ENCODE measurements at places on chromosomes 7 and 10.

DNA sequence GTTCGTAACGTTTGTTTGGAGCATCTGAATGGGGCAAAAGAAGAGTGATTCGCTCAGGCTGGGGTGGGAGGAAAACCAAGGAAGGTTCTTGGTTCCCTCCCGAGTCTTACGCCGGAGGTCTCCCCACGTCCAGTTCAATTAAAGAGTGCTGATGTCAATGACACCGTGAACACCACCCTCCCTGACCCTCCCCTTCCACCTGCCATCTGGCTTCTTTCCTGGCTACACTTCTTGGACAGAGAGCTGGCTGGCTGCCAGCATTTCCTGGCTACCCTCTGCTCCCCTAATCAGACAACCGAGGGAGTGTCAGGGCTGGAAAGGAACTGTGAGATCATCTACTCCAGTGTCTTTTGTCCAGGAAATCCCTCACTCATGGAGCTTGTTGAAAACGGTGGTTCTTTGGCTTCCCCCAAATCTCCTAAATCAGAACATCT lies 24.1 kb upstream of the FFAR4 start:
- no peak overlapping the region for H3K27ac ChIP-seq
- H3K27me3 ChIP-seq: no peaks in the 10 kb centered on the region
- no peaks in the 10 kb centered on the region for H3K4me1 ChIP-seq
- H3K36me3 ChIP-seq: no peaks in the 10 kb centered on the region
- DNase-seq: no peak

DNA sequence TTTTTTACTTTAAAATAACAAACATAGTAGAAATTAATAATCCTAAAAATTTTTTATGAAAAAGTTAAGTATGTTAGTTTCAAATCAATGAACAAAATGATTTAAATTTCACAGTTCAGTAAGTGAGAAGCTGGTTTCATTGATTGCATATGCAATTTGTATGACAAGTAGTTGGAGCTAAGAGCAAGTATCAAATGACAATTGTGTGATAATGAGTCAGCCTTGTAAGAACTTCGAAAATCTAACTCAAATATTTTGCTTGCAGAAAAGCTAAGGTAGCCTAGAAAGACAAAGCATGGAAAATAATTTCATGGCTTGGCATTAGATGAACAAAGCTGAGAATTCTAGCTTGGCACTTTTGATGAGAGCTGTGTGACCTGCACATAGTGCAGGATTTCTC lies 111.5 kb downstream of the HDAC9 start:
- no peak for DNase-seq
- no peak overlapping the region for H3K27ac ChIP-seq

GRCh38 chr7:129317450-129317849 lies 92.6 kb downstream of the AHCYL2 start:
- no peak overlapping the region for H3K27ac ChIP-seq
- peaks cover 6% of the 10 kb centered on the region for H3K4me1 ChIP-seq
- H3K4me3 ChIP-seq: no peak overlapping the region
- no peak for DNase-seq

DNA sequence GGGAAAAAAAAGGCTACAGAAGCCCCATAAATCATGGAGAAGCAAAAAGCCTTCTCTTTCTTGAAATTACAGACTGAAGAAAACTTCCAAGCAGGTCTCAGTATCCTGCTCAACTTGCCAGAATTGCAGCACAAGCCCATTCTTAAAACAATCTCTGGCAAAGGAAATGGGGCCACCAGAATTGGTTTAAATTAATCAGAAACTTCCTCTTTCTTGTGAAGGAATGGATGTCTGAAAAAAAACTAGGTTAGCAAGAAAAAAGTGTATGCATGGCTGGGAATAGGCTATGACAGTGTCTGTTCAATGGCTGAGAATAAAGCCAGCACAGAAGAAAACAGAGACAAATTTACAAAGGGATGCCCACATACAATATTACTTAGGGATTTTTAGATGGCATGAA lies 59.1 kb downstream of the TFEC start:
- H3K4me3 ChIP-seq: no peak overlapping the region
- no peaks in the 10 kb centered on the region for H3K27me3 ChIP-seq
- no peak for DNase-seq
- H3K36me3 ChIP-seq: no peaks in the 10 kb centered on the region

DNA sequence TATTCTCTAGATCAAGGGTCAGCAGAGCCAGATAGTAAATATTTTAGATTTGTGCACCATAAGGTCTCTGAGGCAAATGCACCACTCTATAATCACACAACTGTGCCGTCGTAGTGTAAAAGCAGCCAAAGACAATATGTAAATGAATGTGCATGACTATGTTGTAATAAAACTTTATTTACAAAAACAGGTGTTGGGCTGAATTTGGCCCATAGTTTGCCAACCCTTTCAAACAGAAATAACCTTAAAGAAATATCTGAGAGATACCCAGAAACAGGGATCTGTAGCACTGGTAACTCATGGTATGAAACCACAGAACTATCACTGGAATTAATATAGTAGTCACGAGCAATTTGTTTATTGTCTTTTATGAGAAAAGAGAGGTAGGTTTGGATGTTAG lies 86.0 kb downstream of the ARID5B start:
- H3K4me3 ChIP-seq: no peak overlapping the region
- no peaks in the 10 kb centered on the region for H3K36me3 ChIP-seq
- peaks cover 5% of the 10 kb centered on the region for H3K4me1 ChIP-seq
- no peak for DNase-seq

- no peaks in the 10 kb centered on the region for H3K36me3 ChIP-seq
- peaks cover 8% of the 10 kb centered on the region for H3K4me1 ChIP-seq
- no peak overlapping the region for H3K4me3 ChIP-seq
- no peaks in the 10 kb centered on the region for H3K27me3 ChIP-seq
These were observed 54.5 kb upstream of the CD36 start for GRCh38 chr7:80583901-80584300.

- H3K27me3 ChIP-seq: no peaks in the 10 kb centered on the region
- no peaks in the 10 kb centered on the region for H3K36me3 ChIP-seq
- no peak overlapping the region for H3K27ac ChIP-seq
- DNase-seq: peak; percentile 1
- no peak overlapping the region for H3K4me3 ChIP-seq
These were observed 266.0 kb downstream of the GRID1 start for GRCh38 chr10:86100581-86101061.

DNA sequence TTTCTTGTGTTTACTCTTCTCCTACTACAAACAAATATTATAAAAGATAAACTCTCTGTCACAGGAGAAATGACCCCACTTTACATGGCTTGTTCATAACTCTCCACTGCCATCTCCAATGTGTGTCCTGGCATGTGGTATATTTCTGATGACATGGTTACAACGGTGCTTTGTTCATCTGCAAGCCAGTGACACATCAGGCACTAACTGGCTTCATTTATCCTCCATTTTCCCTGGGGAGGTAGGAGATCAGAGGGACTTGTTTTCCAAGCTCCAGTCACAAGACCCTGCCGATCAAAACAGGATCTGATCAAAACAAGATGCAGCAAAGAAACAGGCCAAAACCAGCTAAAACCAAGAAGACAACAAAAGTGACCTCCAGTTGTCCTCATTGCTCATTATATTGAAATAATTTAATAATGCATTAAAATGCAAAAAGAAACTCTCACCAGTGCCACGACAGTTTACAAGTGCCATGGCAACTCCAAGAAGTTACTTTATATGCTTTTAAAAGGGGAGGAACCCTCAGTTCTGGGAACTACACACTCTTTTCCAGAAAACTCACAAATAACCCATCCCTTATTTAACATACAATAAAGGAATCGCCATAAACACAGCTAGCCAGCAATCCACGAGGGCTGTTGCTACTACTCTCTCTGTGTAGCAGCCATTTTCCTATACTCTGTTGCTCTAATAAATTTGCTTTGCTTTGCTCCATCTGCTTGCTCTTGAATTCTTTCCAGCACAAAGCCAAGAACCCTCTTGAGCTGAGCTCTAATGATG lies 224.2 kb downstream of the XPNPEP1 start:
- no peaks in the 10 kb centered on the region for H3K36me3 ChIP-seq
- DNase-seq: no peak
- H3K27me3 ChIP-seq: no peaks in the 10 kb centered on the region
- H3K4me3 ChIP-seq: no peak overlapping the region

DNA sequence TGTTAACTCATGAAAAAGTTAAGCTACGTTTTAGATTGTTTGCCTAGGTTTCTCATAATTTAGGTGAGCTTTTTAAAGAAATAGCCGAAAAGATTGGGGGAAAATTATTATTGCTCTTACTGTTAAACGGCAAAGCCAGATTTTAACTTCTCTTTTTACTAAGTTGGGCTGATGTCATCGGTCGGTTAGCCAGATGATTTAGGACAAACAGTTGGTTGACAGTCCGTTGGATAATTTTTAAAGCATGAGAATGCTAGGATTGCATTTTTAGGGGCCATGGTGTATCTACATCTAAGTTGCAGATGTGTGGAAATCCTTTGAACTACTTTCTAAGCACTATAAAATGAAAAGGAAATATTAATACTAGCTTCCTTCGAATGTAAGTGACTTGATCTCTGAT lies 280.9 kb upstream of the AKR1E2 start:
- H3K27ac ChIP-seq: no peak overlapping the region
- no peak for DNase-seq
- no peak overlapping the region for H3K4me3 ChIP-seq
- H3K36me3 ChIP-seq: no peaks in the 10 kb centered on the region

DNA sequence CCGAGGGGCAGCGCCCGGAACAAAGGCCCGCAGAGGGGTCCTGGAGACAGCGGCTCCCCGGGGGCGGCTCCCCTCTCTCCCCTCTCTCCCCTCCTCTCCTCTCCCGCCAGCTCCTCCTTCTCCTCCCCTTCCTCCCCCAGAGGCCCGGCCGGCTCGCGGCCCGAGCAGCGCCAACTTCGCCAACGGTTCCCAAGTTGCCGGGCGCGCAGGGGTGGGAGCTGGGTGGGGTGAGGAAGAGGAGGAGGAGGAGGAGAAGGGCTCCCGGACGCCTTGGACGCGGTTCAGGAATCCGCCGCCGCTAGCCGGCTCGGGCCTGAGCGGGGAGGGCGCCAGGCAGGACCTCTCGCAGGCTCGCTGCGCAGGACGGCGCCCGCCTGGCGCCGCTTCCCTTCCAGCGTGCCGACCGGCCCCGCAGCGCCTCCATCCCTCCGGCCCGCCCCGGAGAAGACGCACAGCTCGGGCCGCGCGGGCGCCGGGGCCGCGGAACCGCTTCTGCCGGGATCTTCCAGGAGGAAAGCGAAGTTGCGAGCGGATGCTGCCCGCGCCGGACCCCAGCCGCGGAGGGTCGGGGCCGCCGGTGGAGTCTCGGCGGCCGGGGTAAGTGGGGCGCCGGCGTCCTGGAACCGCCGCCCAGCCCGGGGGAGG lies at the start of gene CHST3:
Gene CHST3, plus strand, starts transcription at position 298 of the 645 bp plus-strand sequence. CDS start 41,448 bp downstream, outside the sequence.
- no peak for DNase-seq

GRCh38 chr10:102868911-102869257 lies 386 bp upstream of the AS3MT start:
- H3K4me3 ChIP-seq: peak overlapping the region; percentile 19
- no peak overlapping the region for H3K27ac ChIP-seq
- peaks cover 5% of the 10 kb centered on the region for H3K4me1 ChIP-seq
- H3K36me3 ChIP-seq: no peaks in the 10 kb centered on the region
- no peaks in the 10 kb centered on the region for H3K27me3 ChIP-seq

DNA sequence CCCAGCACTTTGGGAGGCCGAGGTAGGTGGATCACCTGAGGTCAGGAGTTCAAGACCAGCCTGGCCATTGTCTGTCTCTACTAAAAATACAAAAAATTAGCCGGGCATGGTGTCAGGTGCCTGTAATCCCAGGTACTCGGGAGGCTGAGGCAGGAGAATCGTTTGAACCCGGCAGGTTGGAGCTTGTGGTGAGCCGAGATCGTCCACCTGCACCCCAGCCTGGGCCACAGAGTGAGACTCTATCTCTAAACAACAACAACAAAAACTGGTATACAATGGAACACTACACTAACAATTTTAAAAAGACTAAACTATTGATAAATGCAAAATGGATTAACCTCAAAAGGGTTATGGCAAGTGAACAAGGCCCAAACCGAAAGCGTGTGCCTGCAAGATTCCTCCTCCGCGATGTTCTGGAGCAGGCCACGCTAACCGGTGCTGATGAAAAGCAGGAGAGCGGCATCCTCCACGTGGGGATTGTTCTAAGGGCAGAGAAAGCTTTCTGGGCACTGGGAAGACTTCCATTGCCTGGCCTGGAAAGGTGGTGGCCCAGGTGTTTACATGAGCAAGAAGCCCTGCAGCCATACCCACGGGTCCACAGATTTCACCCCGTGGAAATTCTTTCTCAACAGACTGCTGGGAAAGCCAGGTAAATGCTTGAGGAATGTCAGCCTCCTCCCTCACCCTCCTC lies 53.8 kb downstream of the PDGFA start:
- no peak overlapping the region for H3K4me3 ChIP-seq
- H3K27me3 ChIP-seq: peaks cover 25% of the 10 kb centered on the region
- DNase-seq: no peak
- H3K36me3 ChIP-seq: no peaks in the 10 kb centered on the region

All from keratinocyte (primary cell).